ENCODE measurements at places on chromosomes 7 and 10.

- DNase-seq: peak; percentile 89
Observed at GRCh38 chr10:80408242-80409101, at the start of gene PRXL2A. TSS of gene PRXL2A (plus strand) at chr10:80408551. CDS start at chr10:80420468, 11,917 bp downstream.

DNA sequence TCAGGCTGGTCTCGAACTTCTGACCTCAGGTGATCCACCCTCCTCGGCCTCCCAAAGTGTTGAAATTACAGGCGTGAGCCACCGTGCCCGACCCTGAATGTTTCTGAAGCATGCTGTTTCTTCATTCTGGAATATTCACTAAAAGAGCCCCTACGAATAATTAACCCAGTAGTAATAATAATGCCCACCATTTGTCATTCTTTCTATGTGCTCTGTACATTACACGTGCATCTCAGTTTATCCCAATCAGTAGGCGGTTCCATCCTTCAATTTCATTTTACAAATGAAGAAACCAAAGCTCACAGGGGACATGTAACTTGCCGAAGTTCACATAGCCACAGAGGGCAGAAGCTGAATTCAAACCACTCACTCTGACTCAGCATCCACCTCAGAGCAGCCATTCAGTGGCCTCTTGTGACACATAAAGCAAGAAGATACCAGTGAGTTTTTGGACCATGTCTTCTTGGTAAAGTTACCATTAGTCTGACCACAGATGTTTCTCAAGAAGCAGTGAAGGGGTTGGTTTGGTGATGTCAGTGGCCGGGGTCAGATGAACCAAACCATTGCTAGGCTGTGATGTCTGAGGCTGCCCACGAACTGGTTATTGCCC lies 71.9 kb upstream of the DUSP5 start:
- DNase-seq: peak; percentile 34

DNA sequence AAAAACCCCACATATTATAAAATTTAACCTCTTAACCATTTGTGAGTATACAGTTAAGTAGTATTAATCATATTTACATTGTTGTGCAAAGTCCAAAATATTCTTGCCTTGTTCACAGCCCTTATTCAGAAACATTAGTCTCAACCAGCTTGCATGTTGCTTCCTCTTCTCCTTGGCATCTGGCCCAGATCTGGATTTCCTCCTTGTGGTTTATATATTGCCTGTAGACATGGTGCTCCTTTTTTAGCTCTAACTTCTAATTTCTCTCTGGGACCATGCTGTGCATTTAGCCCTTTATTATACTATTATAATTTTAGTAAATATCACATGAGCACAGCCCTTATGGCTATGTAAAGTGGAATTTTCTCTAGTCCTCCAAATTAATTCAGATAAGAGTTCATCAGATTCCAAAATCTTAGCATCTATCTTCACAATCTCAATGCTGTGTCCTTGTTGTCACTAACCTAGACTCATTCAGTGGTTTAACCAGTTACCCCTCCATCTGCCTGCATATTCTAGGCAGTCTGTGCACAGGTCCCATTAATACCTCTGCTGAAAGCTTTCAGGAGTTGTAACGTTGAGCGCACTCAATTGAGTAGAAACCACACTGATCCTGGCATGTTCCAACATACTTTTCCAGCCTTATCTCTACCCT lies 7.9 kb downstream of the CPED1 start:
- no peak for DNase-seq

DNA sequence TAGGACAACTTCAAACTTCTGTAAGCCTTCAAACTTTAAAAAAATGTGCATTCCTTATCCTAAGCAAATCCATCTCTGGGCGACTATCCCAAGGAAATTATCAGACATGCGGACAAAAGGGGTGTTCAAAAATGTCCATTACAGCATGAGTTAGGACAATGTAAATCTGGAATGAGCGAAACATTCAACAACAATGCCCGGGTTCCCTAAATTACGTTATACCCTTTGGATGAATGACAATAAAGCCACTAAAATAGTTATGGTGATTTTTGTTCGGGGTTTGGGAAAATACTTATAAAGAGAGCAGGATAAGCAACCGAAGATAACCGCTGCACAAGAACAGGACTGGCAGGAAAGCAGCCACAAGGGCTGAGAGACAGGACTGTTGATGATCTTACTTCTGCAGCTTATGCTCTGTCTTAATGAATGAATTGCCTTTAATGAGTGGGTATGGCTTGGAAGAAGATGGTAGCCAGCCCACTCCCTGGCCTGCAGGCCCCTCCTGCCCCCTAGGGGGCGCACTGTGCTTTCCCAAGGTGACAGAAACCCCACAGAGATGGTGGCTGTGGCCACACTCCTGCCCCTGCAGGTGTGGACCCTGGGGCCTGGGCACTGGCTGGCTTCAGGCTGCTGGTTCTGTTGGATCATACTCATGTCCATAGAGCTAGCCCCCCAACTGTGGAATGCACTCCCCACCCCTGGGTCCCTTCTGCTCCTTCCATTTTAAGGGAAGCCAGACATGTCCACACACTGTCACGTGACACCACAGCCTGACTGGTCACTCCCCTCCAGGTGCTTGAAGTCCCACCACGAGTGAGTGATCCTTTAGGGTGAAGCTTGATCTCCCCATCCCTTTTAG lies 45.0 kb downstream of the ZCCHC24 start:
- DNase-seq: peak; percentile 70

GRCh38 chr7:159237022-159237653 lies 92.5 kb upstream of the VIPR2 start:
- DNase-seq: no peak

DNA sequence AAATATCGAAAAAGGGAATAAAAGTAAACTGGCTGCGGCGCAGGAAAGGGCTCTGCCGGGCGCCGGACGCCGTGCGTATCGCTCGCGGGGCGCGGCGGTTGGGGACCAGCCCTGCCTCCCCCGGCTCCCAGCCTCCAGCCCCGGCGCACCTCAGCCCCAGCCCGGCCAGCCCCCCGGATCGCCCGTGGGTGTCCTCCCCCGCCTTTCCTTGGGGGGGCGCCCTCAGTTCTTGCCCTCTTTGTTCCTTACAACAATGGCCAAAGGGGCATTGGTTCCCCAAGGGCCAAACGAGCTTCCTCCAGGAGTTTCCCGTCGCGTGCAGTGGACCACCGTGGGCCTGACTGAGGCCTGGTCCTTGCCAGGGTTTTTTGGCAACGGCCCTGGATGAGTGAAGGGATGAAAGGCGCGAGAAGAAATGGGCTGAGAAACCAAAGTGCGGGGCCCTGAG lies 1.2 kb downstream of the MACROH2A2 start:
- peak; percentile 32 for DNase-seq

DNA sequence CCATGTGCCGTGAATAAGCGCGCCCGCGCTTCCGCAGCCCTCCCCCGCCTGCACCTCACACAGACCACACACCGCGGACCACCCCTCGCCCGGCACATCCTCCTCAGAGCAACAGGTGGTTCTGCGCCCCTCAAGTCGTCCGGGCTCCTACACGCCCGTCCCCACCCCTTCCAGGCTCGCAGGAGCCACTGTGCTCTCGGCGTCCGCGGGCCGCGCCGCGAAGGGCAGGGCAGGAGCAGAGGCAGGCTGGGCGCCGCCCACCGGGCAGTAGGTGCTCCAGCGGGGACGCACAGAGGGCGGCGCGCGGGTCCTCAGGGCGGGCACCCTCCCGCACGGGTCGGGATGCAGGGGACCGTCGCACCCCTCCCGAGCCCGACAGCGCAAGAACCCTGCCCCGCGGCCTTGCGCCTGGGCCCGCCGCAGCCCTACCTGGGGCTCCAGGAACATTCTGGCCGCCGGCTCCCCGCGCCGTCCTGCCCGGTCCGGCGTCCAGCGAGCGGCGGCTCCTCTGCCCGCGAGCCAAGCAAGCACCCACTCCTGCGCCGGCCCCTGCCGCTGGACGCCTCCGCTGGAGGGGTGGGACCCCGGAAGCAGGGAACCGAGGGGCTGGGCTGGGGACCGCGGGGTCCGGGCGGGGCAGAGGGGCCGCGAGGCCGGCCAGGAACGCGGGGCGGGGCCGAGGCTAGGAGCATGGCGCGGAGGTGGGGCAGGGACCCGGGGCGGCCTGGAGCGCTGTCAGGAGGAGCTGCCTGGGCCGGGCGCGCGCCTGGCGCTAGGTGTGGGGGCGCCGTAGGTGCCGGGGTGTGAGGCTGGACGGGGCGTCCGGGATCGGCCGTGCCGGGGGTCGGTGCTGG lies 37.4 kb downstream of the RASGEF1A start:
- DNase-seq: peak; percentile 63

DNA sequence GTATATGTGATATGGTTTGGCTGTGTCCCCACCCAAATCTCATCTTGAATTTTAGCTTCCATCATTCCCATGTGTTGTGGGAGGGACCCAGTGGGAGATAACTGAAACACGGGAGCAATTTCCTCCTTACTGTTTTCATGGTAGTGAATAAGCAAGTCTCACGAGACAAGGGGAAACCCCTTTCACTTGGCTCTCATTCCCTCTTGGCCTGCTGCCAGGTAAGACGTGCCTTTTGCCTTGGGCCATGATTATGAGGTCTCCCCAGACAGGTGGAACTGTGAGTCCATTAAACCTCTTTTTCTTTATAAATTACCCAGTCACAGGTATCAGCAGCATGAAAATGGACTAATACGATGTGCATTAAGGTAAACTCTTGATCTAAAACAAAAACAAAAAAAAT lies 357.1 kb upstream of the AOAH start:
- no peak for DNase-seq

DNA sequence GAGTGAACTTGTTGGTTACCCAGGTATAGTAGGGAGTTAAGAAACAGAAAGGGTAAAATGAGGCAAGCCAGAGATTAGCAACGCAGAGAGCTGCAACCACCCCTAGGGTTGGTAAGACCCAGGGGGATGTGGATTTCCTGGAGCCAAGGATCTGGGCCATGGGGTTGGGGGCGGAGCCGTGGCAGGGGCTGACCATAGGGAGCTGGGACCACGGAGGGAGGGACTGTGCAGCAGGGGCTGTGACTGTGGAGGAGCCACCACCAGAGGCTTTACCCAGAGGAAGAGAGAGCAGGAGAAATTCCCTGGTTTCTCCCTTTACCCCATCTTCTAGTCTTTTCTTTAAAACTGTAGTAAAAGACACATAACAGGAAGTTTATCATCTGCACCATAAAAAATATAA lies 58.6 kb upstream of the BAIAP2L1 start:
- no peak for DNase-seq

DNA sequence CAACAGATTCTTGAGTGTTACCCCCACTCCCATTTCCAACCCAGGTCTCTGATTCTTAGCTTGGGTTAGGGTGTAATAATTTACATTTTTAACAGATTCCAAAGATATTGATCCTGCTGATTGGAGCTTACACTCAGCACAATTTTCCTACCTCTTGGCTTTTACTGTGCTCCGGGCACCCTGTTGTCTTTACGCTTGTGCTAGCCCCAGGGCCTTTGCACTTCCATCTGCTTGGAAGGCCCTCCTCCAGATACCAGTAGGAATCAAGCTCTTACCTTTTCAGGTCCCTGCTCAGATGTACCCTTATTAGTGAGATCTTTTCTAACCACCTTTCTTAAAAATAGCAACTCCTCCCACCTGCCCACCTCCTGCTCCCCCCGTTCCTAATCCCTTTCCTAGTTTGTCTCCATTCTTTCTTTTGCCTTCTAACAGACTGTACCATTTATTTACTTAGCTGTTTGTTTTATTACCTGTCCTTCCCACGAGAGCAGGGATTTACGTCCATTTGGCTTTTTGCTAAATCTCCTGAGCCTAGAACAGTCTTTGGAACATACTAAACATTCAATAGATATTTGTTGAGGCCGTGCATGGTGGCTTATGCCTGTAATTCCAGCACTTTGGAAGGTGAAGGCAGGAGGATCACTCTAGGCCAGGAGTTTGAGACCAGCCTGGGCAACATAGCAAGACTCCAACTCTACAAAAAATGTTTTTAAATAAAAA lies 316.3 kb downstream of the PRPF18 start:
- DNase-seq: no peak

DNA sequence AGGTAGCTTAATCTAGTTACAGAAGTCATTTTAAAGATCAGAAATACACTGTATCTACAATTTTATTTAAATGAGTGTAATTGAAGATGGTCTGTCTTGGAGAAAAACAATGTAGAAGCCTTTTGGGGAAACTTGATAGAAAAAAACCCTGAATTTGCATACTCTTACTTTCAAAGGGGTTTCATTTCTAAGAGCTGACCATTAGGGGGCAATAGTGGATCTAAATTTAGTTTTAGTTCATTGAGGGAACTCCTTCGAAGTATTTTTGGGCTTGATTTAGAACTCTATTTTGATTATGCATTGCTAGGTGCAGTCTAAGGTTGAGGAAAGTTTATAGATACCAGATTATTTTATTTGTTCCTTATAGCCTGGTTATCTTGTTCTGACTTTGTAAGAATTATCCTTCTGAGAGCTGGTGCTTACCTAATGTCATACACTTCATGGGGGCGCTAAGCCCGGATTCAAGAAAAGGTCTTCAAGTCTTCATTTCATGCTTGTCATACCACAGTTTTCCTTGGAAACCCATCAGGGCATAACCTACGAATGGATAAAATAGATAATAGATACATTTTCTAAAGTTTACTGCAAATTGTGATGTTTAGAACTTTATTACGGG lies 69.1 kb upstream of the MXI1 start:
- no peak for DNase-seq
